NCI-H82 (cell line): ENCODE measurements at places on chromosomes 5 and 9.
A peak's percentile ranks its signal among the peaks of the same experiment; 100 is the strongest.

DNA sequence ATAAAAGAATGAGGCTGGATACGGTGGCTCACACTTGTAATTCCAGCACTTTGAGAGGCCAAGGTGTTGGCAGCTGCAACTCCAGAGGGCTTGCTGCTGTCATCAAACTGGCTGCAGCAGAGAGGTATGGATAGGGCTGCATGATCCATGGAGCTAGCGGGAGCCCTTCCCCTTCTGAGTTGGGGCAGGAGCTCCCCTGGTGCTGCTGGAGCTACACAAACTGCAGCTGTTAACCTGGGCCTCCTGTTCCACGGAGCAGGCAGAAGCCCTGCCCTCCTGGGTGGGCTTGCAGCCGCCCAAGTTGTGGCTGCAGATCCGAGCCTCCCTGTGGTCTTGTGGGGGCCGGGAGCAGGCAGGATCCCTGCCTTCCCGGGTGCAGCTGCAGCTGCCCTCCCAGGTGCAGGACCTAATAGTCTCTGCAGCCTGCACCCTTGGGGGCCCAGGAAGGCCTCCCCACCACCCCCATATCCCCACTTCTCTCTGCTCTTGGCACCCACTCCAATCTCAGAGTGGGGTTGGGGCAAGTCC is 15.8 kb downstream of the CDC25C start:
- DNase-seq = no peak

DNA sequence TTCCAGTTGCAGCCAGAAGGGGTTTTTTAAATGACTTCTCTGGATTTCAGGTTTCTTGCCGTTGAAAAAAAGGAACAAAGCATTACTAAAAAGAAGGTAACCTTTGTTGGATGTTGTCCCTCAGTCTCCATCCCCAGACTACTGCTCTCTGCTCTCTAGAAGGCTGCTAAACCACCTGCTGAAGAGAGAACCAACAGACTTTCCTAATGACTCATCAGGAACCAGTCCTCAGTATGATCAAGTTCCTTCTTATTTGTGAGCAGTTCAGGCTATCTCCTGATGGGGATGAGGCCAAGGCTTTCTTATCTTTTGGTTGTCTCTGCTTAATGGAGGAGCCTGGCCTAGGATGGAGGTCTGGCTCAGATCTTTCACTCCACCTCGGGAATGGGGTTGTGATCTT is 4.1 kb downstream of the KIF4B start:
- DNase-seq = no peak

DNA sequence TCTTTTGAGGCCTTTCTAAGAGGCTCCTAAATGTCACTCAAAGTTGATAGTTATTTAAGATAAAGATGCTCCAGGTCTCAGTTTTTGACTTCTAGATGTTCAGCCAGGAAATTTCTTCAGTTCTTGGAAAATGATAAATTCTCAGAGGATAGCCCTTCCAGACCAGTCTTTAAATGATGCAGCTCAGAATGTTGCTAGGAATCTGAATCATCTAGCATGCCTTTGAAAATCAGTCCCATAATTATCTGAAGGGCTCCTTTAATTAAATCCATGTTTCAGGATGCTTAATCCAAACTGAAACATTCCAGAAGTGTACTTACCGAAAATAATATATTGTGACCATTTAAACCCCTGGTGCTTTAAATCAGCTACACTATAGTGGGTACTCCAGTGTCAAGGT is 107.5 kb upstream of the FBN2 start:
- DNase-seq = no peak

GRCh38 chr5:64869419-64869818 is 100.7 kb downstream of the CWC27 start:
- DNase-seq = peak; percentile 35

DNA sequence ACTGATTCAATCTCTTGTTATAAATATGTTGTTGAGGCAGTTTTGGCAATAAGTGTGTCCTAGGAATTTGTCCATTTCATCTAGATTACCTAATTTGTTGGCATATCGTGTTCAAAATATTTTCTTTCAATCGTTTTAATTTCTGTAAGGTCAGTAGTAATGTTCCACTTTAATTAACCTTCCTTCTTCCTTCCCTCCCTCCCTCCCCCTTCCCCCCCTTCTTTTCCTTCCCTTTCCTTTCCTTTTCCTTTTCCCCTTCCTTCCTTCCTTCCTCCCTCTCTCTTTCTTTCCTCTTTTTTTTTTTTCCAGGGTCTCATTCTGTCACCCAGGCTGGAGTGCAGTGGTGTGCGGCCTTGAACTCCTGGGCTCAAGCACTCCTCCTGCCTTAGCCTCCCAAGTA is 27.1 kb downstream of the CD14 start:
- no peak for DNase-seq

GRCh38 chr5:163809473-163809872 is 304.1 kb downstream of the MAT2B start:
- peak; percentile 40 for DNase-seq

GRCh38 chr5:79075646-79076426 is 6.3 kb downstream of the BHMT2 start:
- DNase-seq = peak; percentile 73

- DNase-seq = no peak
Measured at GRCh38 chr5:109939116-109939682, 249.5 kb downstream of the MAN2A1 start.

- DNase-seq = no peak
Measured at GRCh38 chr9:74498621-74499095, 1.5 kb downstream of the RORB start.

DNA sequence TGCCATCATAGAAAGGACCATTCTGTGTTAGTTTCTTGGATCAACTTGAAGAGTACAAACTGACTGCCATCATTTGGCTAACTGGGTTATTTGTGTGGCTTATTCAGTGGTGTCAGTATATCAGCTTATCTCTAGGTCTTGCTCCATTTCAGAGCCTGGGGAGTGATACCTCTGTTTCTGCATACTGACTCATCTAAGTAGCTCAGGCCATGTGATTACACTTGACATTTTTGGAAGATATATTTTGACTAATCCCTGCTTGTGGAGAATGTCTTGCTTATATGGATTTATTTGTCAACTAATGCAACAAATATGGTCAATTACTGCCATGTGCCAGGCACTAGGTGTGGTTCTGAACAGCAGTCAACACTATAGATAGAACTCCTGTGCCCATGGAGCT is 311.7 kb downstream of the YTHDC2 start:
- no peak for DNase-seq

DNA sequence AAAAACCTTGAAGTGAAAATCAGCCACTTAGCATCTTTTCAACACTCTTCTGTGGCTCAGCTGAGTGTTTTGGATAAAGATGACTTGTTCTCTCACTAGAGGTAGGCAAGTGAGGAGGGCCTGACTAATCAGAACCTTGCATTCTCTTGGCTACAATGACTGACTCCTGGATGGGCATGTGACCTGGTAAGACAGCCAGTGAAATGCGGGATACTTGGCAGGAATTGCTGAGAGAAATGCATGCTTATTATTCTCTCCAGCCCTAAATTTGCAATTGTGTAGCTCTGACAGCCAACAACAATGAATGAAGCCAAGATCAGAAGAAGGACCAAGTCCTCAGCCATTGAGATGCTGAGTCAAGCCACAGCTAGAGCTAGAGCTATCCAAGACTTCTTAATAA is 490.5 kb upstream of the ZNF608 start:
- no peak for DNase-seq

DNA sequence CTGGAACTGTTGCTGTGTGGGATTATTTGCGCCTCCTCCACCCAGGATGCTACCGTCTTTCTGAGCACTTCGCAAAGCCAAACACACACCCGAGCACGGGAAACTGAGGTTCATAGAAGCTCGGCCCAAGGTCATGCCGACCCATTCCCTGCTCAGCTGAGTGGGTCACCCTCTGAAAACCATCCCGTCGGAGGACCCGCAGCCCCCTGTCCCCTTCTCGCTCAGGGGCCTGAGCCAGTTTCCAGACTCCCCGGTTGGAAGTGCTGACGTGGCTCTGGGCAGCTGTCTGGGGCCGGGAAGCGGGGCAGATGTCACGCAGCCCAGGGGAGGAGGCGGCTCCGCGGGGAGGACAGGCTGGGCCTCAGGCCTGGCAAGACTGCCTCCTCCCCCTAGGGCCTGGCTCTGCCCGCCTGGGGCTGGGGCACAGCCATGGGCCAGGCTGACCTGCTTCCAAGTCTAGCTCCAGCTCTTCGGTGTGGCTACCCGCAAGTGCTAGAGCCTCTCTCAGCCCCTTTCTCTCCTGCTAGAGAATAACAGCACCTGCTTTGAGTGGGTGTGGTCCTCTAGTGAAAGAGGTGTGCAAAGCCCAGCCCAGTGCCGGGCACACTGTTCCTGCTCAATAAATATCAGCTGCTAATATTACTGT is 9.9 kb upstream of the CXXC5 start:
- peak; percentile 65 for DNase-seq

GRCh38 chr9:129323999-129324553 is 146.0 kb upstream of the IER5L start:
- DNase-seq = no peak

DNA sequence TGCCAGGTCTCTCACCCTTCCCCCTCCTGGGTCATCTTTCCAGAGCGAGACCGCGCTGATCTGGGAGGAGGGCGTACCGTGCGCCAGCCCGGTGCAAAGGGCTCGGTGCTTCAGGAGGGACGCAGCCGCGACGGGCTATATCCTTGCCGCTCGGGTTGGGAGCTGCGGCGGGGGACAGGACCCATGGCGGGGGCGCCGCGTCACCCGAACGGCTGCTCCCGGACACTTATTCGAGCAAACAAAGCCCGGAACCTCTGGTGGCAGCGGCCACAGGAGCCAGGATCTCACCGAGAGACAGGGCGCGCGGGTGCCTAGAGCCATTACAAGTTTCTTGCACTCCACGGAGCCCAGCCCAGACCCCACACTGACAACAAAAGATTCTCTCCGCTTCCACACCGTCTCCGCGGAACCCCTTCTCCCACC is 1.3 kb downstream of the SEMA6A start:
- peak; percentile 72 for DNase-seq

GRCh38 chr5:94791829-94792228 is 173.4 kb downstream of the SLF1 start:
- no peak for DNase-seq

DNA sequence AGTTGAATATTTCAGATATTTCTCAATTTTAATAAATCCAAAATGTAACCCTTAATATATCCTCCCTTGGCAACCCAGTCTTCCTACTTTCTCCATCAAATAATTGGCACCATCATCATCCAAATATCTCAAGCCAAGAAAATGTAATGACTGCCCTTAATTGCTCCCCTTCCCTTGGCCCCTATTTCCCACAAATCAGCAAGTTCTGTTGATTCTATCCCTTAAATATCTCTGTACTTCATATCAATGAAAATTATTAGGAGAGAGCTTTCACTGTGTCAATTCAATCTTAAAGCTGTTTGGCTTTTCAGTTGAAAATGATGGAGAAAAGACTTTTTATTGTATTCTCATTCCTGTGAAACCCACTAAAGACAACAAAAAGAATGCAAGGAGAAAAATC is 349.8 kb downstream of the HINT1 start:
- DNase-seq = no peak

- peak; percentile 57 for DNase-seq
Measured at GRCh38 chr9:12604164-12604821, 88.9 kb upstream of the TYRP1 start.

- peak; percentile 50 for DNase-seq
Measured at GRCh38 chr9:129458155-129458661, 162.7 kb downstream of the C9orf50 start.

GRCh38 chr5:55896663-55897062 is 45.5 kb downstream of the IL31RA start:
- no peak for DNase-seq

DNA sequence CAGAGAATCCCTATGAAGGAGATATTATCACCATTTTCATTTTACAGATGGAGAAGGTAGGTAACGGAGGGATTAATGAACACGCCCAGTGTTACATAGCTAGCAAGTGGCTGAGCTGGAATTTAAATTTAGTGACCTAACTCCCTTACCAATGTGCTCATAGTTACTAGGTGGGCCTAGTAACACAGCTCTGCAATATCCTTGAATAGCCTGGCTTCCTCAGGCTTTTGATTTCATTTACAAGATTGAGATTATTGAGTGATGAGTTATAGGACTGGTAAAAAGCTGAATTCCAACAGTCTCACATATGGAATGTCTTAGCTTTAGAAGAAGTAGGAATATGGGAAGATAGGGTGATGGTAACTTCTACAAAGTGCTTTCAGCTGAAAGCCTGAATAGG is 336.3 kb upstream of the KIF2A start:
- no peak for DNase-seq

GRCh38 chr9:113707953-113708695 is 168.0 kb upstream of the ZNF618 start:
- no peak for DNase-seq

DNA sequence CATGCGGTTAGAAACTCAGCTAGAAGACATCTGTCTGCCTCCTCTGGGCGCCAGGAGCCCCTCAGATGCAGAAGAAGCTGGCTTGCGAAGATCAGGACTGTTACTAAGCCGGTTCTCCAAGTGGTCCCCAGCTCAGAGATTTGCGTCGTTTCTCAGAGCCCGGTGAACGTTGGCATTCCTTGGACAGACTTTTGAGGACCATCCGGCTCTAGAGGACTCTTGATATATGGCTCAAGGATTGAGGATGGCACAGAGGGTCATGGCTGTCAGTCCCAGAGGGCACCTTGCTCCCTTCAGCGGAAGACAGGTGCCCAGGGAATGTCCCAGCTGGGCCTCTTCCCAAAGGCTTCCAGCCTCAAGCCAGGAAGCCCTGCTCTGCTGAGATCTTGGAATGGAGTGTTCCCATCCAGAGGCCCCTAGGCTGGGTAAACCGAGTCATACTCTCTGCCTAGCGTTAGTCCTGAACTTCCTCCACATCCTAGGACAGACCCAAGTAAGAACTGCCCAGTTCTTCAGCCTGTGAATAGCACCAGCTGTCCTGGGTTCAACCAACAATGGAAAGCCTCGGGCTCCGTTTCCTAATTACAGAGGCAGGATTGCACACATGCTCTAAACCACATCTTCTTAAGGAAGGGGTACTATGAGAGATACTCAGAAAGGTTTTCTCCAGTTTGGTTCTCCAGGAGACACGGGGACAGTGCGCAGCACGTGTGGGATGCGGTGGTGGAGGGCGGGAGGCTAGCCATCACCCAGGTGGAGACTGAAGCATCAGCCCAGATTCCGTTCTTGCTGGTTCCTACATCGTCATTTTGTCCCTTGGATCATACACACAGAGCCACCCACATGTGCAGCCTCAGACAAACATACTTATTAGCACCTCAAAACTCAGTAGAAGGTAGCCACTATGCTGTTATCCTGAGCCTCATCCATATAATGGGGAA is 51.4 kb downstream of the ZNF354C start:
- DNase-seq = no peak

DNA sequence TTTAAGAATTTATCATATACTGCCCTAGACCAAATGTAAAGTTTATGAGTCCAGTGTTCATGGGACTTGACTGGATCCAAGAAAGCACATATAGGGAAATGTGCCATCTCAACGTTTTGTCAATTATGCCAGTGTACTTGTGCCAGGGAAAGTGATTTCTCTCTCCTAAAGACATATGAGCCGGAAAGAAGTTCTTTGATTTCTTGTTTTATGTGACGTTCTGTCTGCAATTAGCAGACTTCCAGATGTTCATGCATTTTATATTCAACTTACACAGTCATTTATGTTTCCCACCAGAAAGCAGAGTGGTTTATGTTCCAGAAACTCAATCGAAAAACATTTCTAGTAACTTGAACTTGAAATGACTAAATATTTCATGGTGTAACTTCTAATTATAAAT is 203.8 kb downstream of the FAM170A start:
- no peak for DNase-seq
